ENCODE measurements at places on chromosomes 11 and 22. TPM values are rescaled to one million over a fixed set of nuclear protein-coding genes. Genes with fewer than 3 reads are reported as not detected.

The POU2AF2 gene
- not detected for total RNA-seq

The C11orf52 gene
- not detected for total RNA-seq

The NCAM1 gene
- 0.32 TPM for total RNA-seq

The LDLRAD3 gene
- 9.5 TPM for total RNA-seq

The CBX7 gene
- total RNA-seq: 4.0 TPM

The IFITM10 gene
- 0.04 TPM for total RNA-seq

Data from pulmonary artery endothelial cell (primary cell).